ENCODE measurements at places on chromosomes 2 and 18. TPM values are rescaled to one million over a fixed set of nuclear protein-coding genes. Genes with fewer than 3 reads are reported as not detected.

DNA sequence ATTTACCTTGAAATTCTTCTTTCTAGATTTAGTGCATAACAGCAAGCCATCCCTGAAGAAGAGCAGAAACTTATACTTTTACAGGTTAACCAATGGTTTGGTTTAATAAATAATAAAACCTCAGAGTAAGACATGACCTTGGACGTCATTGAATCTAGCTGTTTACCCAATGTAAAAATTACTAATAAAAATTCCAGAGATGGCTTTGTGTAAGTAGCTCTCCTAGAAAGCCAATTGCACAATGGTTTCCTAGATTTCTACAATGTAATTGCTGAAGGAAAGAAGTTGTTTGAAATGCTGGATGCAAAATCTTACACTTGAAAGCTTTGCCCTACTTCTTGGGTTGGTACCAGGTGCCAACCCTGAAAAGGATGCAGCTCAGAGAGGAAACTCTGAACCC lies 1.5 kb downstream of the XDH start:
- H3K27me3 ChIP-seq, result no peaks in the 10 kb centered on the region
- DNase-seq, result no peak
- H3K4me1 ChIP-seq, result no peaks in the 10 kb centered on the region
- H3K4me3 ChIP-seq, result no peak overlapping the region

The RAPGEF4 gene
- total RNA-seq, result 79.9 TPM

DNA sequence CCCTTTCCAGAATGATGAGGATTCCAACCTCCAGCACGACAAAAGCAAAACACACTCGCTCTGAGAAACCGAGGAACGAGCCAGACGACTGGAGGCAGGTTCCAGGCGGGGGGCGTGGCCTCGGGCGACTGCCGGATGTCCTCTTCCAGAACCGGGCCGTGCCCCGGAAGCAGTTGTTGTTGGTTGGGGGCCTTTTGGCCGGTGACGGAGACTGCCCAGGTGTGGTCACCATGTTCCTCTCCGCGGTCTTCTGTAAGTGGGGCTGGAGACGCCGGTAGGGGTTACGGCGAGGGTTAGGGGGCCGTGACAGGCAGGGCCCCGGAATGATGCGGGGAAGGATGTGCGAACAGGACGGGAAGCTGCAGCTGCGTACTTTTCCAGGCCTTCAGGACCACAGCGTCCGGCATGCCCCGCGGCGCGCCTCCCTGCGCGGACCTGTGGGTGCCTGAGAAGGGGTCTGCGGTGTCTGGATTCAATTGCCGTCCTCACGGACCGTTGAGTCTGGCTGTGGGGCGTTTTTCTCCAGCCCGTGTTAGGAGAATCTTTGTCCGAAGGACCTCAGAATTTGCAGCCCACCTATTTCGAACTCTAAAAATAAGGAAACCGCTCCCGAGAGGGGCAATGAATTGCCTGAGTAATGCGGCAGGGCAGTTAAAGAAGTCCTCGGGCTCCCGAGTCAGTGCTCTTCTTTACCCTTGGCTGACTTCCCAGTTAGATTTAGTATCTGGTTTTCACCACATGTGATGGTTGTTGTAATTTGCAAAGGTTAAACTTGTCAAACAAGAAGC lies at the start of gene MRPL33:
MRPL33 (plus strand) TSS at position 172 of the 788 bp plus-strand sequence; CDS start at position 231, 59 bp downstream.
- peak within 1 kb of the TSS; percentile 92 for H3K4me3 ChIP-seq
- H3K4me1 ChIP-seq, result peaks cover 9% of the 10 kb centered on the region
- DNase-seq, result peak; percentile 97
- peaks cover 16% of the 10 kb centered on the region for H3K36me3 ChIP-seq
- no peaks in the 10 kb centered on the region for H3K27me3 ChIP-seq

DNA sequence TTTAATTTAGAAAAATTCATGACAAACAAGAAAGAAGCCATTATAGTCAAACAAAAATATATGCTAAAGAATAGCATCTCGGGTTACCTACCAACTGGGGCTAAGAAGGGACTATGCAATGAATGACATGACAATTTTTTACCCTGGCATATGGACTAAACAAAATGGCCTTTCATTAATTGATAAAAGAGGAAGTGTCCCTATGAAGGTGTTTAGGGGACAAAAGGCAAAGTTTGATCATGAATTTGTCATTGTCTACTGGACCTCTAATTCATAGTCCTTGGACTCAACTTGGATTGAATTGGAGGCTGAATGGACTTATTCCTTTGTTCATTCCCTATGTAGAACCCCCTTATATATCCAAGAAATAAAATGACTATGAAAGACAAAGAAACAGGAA lies 12.7 kb downstream of the MAIP1 start:
- no peaks in the 10 kb centered on the region for H3K4me1 ChIP-seq
- H3K27me3 ChIP-seq, result no peaks in the 10 kb centered on the region

GRCh38 chr2:74602586-74603281 lies 45.4 kb downstream of the M1AP start:
- no peaks in the 10 kb centered on the region for H3K27me3 ChIP-seq
- no peak overlapping the region for H3K4me3 ChIP-seq
- no peak for DNase-seq

The MARCO gene
- total RNA-seq, result 28.4 TPM

GRCh38 chr2:224563537-224563936 lies 21.6 kb downstream of the CUL3 start:
- no peak for DNase-seq
- no peak overlapping the region for H3K27ac ChIP-seq
- H3K36me3 ChIP-seq, result no peaks in the 10 kb centered on the region
- H3K27me3 ChIP-seq, result no peaks in the 10 kb centered on the region
- H3K4me3 ChIP-seq, result no peak overlapping the region

DNA sequence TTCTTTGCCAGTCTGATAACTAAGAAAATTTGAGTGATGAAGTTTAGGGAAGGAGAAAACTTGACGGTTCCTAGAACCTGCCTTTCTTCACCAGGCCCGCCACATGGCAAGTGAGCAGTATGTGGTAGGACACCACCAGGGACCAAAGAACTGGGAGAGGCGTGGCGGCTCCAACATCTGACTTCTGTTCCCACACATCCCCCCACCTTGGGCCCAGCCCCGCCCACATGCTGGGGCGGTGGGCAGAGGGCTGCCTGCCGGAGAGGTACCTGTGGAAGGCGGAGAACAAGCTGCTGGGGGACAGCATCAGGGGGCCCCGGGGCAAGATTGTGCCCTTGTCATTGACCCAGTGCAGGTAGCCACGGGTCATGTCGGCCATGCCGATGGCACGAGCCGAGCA lies 75.0 kb downstream of the EMILIN2 start:
- peaks cover 79% of the 10 kb centered on the region for H3K36me3 ChIP-seq
- H3K4me3 ChIP-seq, result no peak overlapping the region
- no peak overlapping the region for H3K27ac ChIP-seq
- H3K4me1 ChIP-seq, result no peaks in the 10 kb centered on the region
- DNase-seq, result no peak

DNA sequence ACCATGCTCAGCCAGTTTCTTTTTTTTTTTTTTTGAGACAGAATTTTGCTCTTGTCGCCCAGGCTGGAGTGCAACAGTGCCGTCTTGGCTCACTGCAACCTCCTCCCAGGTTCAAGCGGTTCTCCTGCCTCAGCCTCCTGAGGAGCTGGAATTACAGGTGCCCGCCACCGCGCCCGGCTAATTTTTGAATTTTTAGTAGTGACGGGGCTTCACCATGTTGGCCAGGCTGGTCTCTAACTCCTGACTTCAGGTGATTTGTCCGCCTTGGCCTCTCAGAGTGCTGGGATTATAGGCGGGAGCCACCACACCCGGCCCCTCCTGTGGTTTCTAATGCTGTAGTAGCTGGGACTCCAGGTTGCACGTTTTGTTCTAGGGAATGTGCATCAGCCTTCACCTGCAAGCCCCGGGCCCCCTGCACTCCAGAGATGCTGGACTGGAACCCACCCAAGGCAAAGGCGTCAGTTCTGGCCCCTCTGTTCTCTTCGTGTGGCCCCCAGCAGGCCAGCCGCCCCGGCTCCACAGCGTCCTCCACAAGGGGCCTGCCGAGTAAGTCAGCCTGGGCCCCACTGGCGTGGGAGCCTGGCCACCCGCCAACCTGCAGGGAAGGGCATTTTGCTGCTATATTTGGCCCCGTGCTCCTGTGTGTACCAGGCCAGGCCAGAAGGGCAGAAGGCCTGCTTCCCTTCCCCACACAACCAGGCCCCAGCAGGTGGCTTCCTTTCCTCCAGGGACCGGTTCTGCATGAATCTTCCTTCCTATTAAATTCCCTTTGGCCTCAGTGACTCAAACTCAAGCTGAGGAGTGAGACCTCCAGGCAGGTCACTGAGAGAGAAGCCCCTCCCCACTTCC lies 25.7 kb upstream of the B3GNT7 start:
- no peak overlapping the region for H3K27ac ChIP-seq
- H3K4me3 ChIP-seq, result no peak overlapping the region
- DNase-seq, result no peak
- H3K4me1 ChIP-seq, result no peaks in the 10 kb centered on the region
- peaks cover 2% of the 10 kb centered on the region for H3K36me3 ChIP-seq
- H3K27me3 ChIP-seq, result no peaks in the 10 kb centered on the region

DNA sequence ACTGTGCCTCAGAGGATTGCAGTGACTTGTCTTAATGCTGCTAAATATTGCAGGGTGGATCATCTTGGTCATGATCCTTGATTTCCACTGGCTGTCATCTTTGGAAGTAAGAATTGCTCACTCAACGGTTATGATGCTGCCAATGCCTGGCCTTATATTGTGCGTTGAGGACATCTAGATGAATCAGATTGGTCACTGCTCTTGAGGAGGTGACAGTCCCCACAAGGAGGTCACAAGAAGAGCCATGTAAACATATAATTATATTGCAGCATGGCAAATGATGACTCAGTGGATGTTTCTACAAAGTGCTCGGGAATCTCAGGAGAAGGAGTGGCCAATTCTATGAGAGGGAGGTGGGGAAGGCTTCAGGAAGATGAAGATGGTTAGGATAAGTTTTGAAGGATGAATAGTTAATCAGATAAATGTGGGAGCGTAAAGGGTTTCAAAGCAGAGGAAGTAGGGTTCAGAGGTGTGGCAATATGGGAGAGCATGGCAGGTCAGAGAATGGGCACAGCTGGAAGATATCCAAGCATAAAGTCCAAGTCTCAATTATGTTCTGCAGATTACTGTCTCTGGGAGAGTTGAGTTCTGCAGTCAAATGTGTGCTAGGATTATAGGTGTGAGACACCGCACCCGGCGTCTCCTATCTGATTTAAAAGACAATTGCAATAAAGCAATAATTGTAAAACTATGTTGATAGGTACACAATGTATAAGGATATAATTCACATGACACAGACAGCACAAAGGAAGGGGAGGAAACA lies 21.3 kb upstream of the TMEM131 start:
- no peaks in the 10 kb centered on the region for H3K27me3 ChIP-seq
- H3K4me1 ChIP-seq, result no peaks in the 10 kb centered on the region
- no peak overlapping the region for H3K27ac ChIP-seq

The RIT2 gene
- total RNA-seq, result not detected

DNA sequence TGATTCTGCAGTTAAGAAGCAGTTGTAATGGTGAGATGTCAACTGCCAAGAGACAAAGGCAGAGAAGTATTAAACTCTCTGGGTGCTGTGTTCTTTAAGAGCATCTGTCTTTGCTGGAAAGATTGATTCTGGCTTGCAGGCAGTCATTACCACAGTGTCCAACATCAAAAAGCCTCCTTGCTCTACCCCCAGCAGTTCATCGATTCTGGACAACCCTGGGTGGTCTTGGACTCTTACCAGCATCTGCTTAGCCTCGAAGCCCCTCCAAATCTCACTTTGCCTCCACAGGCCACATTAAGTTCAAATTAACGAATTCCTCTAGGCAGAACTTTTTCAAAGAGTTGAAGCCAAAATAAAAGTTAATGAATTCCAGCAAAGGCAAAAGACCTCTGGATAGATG lies 1061.4 kb downstream of the TSN start:
- DNase-seq, result no peak
- H3K27ac ChIP-seq, result no peak overlapping the region
- no peaks in the 10 kb centered on the region for H3K4me1 ChIP-seq
- no peaks in the 10 kb centered on the region for H3K36me3 ChIP-seq
- H3K4me3 ChIP-seq, result no peak overlapping the region
- H3K27me3 ChIP-seq, result no peaks in the 10 kb centered on the region

GRCh38 chr2:12428324-12428723 lies 288.4 kb upstream of the TRIB2 start:
- H3K4me1 ChIP-seq, result no peaks in the 10 kb centered on the region
- DNase-seq, result no peak
- H3K27me3 ChIP-seq, result no peaks in the 10 kb centered on the region
- H3K4me3 ChIP-seq, result no peak overlapping the region
- peak overlapping the region; percentile 26 for H3K27ac ChIP-seq
- H3K36me3 ChIP-seq, result no peaks in the 10 kb centered on the region

- no peaks in the 10 kb centered on the region for H3K27me3 ChIP-seq
- DNase-seq, result no peak
- no peak overlapping the region for H3K27ac ChIP-seq
- H3K4me1 ChIP-seq, result no peaks in the 10 kb centered on the region
- H3K36me3 ChIP-seq, result no peaks in the 10 kb centered on the region
These were observed 25.5 kb downstream of the B4GALT6 start for GRCh38 chr18:31658670-31659575.

GRCh38 chr18:58438161-58438957 lies 190.5 kb downstream of the ALPK2 start:
- H3K4me1 ChIP-seq, result no peaks in the 10 kb centered on the region
- DNase-seq, result no peak
- no peaks in the 10 kb centered on the region for H3K36me3 ChIP-seq
